ENCODE measurements at places on chromosomes 16 and 17. TPM values are rescaled to one million over a fixed set of nuclear protein-coding genes. Genes with fewer than 3 reads are reported as not detected.

- no peaks in the 10 kb centered on the region for H3K36me3 ChIP-seq
- peaks cover 52% of the 10 kb centered on the region for H3K4me1 ChIP-seq
- H3K4me3 ChIP-seq, result no peak overlapping the region
- no peaks in the 10 kb centered on the region for H3K27me3 ChIP-seq
- peak overlapping the region; percentile 27 for H3K27ac ChIP-seq
Measured at GRCh38 chr17:17109907-17110306, 67.7 kb downstream of the MPRIP start.

GRCh38 chr16:1014221-1014620 lies 32.7 kb downstream of the SOX8 start:
- H3K27me3 ChIP-seq, result no peaks in the 10 kb centered on the region
- peaks cover 4% of the 10 kb centered on the region for H3K4me1 ChIP-seq
- H3K36me3 ChIP-seq, result no peaks in the 10 kb centered on the region
- no peak overlapping the region for H3K4me3 ChIP-seq

Gene ERN1
- 9.5 TPM for total RNA-seq

Gene KRT17
- 0.56 TPM for total RNA-seq

DNA sequence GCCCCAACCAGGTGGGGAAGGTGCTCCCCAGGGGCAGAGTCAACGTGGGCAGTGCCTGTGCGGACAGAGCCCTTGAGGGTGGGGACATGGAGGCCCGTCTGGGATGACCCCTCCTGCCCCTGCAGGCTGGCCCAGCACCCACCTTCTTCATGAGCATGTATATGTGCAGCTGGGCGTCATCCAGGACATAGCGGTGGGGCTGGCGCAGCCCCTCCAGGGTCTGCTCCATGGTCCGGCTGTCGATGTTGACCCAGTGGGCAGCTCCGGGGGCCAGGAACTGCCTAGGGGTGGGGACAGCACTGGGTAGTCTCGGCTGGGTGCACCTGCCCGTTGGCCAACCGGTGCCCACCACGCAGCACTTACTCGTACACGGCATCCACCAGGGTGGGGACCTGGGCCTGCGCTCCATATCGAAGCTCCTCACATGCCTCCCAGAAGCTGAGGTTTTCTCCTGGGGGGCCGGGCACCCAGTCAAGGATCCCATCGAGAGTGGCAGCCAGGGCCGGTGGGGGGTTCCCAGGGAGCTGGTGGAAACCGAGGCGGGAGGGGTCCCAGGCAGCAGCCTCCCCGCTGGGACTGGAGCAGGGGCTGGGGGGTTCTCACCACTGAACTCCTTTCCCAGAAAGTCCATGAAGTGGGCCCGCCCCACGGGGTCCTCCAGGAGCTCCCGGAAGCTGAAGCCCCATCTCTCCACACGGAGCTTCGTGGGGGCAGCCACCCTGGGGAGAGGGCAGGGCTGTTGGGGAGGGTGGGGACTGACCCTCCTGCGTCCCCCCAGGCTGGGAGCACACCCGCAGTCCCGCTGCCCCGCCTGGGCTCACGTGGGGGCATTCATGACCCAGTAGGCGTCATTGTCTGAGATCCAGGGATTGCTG lies 5.1 kb downstream of the RGS11 start:
- peaks cover 8% of the 10 kb centered on the region for H3K4me1 ChIP-seq
- H3K36me3 ChIP-seq, result no peaks in the 10 kb centered on the region
- H3K4me3 ChIP-seq, result no peak overlapping the region
- no peak for DNase-seq

- H3K27me3 ChIP-seq, result no peaks in the 10 kb centered on the region
- H3K4me1 ChIP-seq, result peaks cover 15% of the 10 kb centered on the region
- H3K4me3 ChIP-seq, result no peak overlapping the region
- H3K27ac ChIP-seq, result peak overlapping the region; percentile 46
- no peaks in the 10 kb centered on the region for H3K36me3 ChIP-seq
Measured at GRCh38 chr17:83189044-83190003, 109.9 kb downstream of the METRNL start.

DNA sequence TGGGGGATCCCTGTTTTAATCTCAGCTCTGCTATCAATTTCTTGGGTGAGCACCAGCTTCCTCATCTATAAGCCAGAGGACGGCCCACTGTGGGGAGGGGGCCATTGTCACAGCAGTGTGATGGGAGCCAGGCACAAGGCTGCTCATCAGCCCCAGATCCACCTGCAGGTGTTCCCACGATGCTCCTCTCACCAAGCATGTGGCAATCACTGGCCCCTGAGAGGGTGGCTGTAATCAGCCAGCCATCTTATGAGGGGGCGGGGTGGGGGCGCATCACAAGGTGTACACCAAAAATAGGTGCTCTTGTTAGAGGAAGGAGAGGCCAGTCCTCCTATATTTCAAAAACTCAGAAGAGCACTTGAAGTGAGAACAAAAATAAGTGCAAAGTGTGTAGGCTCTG lies 31.2 kb downstream of the HNF1B start:
- H3K27ac ChIP-seq, result no peak overlapping the region
- no peak overlapping the region for H3K4me3 ChIP-seq
- H3K4me1 ChIP-seq, result peaks cover 18% of the 10 kb centered on the region
- DNase-seq, result no peak
- no peaks in the 10 kb centered on the region for H3K27me3 ChIP-seq

GRCh38 chr17:45277992-45278391 lies 16.1 kb upstream of the SPATA32 start:
- peak overlapping the region; percentile 69 for H3K27ac ChIP-seq
- H3K27me3 ChIP-seq, result no peaks in the 10 kb centered on the region
- peaks cover 19% of the 10 kb centered on the region for H3K4me1 ChIP-seq
- peaks cover 23% of the 10 kb centered on the region for H3K36me3 ChIP-seq
- DNase-seq, result peak; percentile 71

- H3K27me3 ChIP-seq, result no peaks in the 10 kb centered on the region
- H3K36me3 ChIP-seq, result no peaks in the 10 kb centered on the region
- no peak overlapping the region for H3K27ac ChIP-seq
Measured at GRCh38 chr16:56709443-56710040, 20.4 kb upstream of the NUP93 start.

DNA sequence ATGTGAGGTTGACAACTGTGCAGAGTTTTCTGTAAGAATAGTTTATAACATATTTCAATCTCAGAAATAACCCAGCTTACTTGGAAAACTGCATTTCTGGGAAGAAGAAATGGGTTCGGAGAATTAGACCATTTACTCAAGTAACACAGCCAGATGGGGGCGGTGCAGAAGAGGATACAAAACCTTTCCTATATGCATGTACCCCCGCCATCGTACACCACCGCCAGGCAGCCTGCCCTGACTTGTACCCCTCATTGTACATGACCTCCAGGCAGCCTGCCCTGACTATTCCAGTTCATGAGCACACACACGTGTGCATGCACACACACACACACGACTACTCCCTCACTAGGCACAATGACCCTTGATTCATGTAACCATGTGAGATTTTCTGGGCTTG lies 154.0 kb downstream of the C16orf78 start:
- DNase-seq, result no peak
- no peaks in the 10 kb centered on the region for H3K27me3 ChIP-seq
- no peak overlapping the region for H3K27ac ChIP-seq
- no peak overlapping the region for H3K4me3 ChIP-seq

GRCh38 chr17:35981908-35982330 lies 622 bp upstream of the CCL16 start:
- DNase-seq, result no peak
- no peak overlapping the region for H3K27ac ChIP-seq
- H3K4me3 ChIP-seq, result no peak overlapping the region
- H3K27me3 ChIP-seq, result no peaks in the 10 kb centered on the region
- no peaks in the 10 kb centered on the region for H3K4me1 ChIP-seq
